ENCODE measurements at places on chromosomes 1 and 21.

- DNase-seq: no peak
Observed at GRCh38 chr1:40059338-40059959, 18.9 kb downstream of the CAP1 start.

DNA sequence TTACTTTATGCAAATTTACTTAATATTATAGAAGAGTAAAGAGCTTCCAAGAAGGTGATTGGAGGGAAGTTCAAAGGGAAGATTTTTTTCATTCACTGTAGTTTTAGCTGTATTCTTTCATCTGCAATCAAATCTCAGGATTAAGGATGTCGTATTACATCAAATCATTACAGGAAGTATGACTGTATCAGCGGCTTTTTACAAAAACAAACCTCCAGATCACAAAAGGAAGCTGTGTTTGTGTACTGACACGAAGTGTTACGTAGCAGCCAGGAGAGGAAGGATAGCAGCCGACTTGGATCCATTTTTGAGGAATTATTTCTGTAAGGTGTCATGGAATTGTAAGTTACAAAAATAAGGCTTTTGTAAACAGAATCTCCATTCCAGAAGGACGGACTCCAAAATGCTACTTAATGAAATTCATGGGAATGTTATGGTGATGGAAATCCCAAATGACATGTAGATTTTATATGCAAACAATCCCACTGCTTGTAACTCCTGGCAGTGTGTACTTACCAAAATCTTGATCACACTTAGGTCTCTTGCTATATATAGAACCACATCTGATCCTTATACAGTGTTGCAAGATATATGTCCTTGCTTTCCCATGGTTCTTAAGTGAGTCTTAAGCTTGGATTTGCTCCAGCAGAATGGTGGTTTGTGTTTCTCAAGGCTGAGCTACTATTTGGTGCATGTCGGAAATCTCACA lies 49.8 kb downstream of the KCNJ15 start:
- DNase-seq: peak; percentile 57

GRCh38 chr21:31329456-31330143 lies 14.5 kb downstream of the TIAM1 start:
- DNase-seq: no peak

- DNase-seq: no peak
Observed at GRCh38 chr1:242745079-242745478, 220.6 kb upstream of the PLD5 start.

GRCh38 chr21:21955204-21955603 lies 957.0 kb downstream of the NCAM2 start:
- no peak for DNase-seq

- DNase-seq: no peak
Observed at GRCh38 chr1:41900603-41901444, 17.9 kb downstream of the HIVEP3 start.

DNA sequence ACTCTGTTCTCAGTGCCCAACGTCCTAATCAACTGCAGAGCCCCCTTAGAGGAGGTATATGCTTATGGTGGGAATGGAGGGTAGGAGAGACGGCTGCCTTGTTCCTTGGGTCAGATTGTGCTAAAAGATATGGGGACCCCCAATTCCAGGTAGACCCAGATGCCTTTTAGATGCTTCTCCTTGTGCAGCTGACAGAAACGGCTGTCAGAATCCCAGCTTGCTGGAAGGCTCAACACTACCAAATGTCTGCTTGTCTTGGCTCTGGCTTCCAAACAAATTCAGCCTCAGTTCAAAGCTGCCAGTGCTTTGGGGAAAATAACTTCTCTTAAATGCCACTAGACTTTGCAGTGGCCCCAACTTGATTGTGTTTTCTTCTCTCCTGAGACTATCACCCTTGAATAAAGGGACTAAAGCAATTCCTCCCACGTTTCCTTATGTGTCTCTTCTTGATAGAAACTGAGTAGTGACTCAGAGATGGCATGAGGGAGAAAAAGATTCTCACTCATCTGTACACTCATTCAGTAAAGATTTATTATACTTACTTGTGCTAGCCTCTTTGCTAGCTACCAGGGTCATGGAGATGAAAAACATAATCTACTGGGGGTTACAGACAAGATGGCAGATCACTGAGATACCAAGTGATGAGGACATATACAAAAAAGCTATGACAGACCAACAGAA lies 3.4 kb upstream of the RNF19B start:
- no peak for DNase-seq

GRCh38 chr1:2414297-2414958 lies 2.1 kb upstream of the PEX10 start:
- DNase-seq: peak; percentile 73

GRCh38 chr1:93882269-93882668 lies 3.3 kb upstream of the DNTTIP2 start:
- no peak for DNase-seq

DNA sequence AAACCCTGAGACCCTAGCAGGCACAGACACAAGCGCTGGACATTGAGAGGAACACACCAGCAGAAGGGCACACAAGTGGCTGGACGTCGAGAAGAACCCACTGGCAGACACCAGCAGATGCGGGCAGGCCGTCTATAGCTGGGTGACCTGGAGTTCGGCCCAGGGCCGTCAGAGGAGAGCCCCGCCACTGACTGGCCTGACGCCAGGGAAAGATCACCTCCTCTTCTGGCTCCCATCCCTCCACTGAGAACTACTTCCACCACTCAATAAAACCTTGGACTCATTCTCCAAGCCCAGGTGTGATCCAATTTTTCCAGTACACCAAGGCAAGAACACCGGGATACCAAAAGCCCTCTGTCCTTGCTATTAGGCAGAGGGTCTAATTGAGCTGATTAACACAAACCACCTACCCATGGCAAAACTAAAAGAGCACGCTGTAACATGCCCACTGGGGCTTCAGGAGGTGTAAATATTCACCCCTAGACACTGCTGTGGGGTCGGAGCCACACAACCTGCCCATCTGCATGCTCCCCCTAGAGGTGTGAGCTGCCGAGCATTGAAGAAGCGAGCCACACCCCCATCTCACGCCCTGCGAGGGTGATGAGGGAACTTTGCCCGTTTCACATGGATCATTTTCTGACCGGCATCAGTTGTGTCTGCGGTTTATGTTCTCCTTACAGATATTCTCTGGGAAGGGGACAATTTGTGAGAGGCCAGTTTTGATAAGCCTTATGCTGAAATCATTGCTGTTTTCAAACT lies 104.8 kb downstream of the HLX start:
- DNase-seq: no peak

DNA sequence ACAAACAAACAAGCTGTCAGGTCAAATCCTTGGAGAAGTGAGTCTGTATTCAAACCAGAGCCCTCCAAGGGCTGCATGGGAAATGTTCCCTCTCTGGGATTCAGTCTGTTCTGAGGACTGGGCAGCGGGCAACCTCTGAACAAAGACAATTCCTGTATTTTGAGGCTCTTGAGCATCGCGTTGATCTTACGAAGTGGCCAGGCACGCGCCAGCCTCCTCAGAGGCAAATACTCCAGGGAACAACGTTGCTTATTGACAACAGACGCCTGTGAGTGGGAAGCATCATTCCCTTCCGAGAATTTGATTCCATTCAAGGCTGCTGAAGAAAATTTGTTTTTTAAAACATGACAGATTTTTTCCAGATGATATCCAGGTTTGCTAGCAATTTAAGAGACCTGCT lies 20.0 kb upstream of the TACSTD2 start:
- DNase-seq: no peak

DNA sequence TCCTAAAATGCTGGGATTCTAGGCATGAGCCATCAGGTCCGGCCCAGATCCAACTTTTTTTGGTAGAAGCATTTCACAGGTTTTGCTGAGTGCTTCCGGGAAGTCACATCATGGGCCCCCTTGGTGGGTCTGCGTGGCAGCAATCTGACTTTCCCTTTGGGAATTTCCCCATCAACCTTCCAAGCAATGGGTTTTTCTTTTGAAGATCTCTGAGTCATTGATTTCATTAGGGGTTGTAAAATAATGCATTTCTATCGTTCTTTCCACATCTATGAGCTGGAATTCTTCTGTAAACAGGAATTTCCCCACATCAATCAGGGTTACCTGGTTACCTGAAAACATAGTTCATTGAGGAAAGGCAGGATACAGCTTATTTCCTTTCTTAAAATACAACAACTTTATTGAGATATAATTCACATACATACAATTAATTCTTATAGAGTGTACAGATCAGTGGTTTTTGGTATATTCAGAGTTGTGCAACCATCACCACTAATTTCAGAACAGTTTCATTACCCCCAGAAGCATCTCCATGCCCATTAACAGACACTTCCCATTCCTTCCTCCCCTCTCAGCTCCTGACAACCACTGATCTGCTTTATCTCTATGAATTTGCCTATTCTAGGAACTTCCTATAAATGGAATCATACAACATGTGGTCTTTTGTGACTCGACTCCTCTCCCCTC lies 9.9 kb upstream of the ZBTB17 start:
- DNase-seq: no peak

- DNase-seq: no peak
Observed at GRCh38 chr1:164709126-164709525, 150.1 kb downstream of the PBX1 start.

DNA sequence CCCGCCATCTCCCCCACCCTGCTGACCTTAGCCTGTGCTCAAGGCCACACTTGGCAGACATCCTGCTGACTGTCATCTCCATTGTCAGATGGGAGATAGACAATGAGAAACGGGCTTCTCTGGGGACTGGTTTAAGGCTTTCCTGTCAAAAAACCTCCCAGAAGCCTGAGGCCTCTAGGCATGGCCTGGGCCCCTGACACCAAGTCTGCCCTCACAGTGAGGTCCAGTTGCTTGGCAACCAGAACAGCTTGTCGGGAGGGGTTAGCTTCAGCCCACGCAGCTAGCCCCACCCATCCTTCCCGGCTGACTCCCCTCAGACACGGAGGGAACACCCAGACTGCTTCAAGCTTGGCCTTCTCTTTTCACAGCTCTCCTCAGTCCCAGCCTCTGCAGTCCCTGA lies 11.0 kb downstream of the PLEKHA6 start:
- no peak for DNase-seq

DNA sequence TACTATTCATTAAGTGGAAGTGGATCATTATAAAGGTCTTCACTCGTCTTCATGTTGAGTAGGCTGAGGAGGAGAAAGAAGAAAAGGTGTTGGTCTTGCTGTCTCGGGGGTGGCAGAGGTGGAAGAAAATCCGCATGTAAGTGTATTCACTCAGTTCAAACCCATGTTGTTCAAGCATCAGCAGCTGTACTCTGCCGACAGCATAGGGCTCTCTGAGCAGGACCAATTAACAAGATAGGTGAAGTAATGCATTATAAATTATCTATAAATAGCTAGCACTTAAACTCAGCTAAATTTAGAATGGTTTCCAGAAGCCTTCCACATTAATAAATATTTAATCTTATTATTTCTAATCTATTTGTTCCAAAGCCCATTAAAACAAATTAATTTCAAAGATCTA lies 116.8 kb downstream of the RGS2 start:
- no peak for DNase-seq

DNA sequence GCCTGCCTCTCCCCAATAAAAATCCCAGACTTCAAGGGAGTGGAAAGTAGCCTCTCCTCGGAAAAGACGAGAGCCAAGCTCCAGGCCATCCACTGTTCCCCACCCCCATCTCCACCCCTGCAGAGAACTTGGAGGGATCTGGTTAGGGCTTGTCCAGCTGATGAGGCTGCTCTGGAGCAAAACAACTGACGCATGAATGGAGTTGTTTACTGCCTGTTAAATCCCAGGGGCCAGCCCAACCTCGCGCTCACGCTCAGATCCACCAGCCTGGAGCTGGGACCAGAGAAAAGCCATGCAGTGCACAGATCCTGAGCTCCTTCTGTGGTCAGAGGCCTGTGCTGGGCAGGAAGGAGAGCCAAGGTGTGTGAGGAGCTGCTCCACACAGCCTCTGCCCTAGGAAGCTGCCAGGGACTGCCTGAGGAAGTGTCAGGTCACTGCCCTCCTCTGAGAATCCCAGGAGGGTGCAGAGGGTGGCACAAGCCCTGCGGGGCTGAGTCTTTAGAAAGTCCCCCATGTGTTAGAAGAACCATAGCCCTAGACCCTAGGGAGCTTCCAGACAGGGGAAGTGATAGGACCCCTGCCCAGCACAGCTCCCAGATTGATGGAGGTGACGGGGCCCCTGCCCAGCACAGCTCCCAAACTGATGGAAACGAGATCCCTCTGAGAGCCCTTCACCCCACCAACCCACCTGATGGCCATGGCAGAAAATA lies 109.0 kb upstream of the IPO9 start:
- DNase-seq: no peak

GRCh38 chr1:12245733-12246132 lies 15.9 kb downstream of the VPS13D start:
- DNase-seq: no peak

DNA sequence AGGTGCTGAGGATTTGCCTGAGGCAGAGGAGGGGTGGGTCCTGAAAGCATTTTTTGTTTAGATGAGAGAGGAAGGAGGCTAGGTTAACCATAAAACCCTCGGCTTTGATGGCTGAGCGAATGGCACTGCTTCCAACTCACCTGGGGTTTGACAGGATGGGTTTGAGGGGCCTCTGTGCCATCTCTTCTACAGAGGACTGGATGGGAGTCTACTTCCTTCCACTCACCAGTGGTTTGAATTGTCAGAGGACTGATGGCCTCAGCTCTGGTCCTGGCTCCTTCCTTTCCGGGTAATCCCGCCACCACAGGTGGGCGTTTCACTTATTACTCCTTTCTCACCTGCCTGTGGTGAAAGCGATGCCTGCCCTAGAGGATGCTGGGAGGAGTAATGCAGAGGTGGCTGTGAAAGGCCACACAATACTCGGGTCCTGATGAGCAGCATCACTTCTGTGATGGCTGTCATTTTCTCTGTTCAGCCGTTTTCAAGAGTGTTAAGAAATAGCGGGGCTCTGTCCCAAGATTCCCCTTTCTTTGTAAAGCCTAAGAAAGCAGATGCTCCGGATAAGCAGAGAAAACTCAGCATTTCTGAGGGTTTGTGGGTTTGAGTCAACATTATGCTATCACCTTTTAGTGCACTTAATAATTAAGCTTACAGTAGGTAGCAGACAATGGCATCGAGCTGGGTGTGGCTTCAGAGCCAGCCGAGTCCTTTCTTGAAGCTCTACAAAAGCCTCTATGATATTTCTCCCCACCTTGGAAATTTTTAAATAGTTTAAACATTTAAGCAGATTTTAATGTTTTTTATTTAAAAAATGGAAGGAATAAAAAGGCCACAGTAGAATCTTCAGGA lies 220.7 kb downstream of the HLX start:
- DNase-seq: no peak

DNA sequence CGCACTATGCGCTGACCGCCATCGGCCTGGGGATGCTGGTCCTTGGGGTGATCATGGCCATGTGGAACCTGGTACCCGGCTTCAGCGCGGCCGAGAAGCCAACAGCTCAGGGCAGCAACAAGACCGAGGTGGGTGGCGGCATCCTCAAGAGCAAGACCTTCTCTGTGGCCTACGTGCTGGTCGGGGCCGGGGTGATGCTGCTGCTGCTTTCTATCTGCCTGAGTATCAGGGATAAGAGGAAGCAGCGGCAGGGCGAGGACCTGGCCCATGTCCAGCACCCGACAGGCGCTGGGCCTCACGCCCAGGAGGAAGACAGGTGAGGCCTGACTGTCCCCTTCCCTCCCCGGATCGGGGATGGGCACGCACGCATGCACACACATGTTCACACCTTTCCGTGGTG lies 31.9 kb upstream of the FHAD1 start:
- no peak for DNase-seq

- DNase-seq: peak; percentile 10
Observed at GRCh38 chr1:100866041-100866900, 28.4 kb downstream of the EXTL2 start.

- DNase-seq: no peak
Observed at GRCh38 chr1:19608232-19608631, 35.9 kb upstream of the NBL1 start.

GRCh38 chr1:212413902-212414327 lies 771 bp downstream of the PACC1 start:
- DNase-seq: no peak
